ENCODE measurements at places on chromosomes 2 and 18.

DNA sequence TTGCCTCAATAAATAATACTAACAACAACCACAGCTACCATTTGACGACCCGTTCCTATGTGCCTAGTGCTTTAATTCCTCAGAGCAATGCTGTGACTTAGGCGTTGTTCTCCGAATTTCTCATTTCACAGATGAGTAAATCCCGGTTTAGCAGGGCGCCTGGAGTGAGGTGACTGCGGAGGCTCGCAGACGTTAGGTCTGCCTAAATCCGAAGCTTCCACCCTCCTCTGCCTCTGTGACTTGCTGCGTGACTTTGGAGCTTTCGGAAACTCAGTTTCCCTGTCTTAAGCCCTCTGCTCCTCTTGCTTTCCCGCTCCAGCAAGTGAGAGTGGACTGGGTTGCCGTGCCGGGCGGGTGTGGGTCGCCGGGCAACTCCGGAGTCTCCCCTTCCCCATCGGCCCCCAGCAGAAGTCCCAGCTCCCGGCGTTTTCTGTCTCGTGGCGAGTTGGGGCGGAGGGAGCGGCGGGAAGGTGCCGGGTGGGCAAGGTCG, 711 bp upstream of the ATOH8 start:
- DNase-seq: no peak

GRCh38 chr2:113212245-113213060, 38.7 kb downstream of the PSD4 start:
- no peak for DNase-seq

DNA sequence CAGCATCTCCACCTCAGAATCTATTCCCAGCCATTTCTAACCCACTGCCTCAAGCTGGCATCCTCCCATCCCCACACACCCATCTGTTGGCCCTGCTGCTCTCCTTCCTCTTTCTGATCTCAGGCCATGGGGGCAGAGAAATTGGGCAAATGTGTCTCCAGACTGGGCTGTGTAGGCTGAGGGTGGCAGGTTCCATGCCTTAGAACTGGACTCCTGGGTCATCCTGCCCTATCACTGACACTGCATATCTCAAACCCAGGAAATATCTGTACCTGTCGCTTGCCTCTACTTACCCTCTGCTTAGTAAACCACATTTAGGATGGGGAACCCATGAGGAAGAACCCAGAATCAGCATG, 1.8 kb downstream of the WNT10A start:
- DNase-seq: no peak

DNA sequence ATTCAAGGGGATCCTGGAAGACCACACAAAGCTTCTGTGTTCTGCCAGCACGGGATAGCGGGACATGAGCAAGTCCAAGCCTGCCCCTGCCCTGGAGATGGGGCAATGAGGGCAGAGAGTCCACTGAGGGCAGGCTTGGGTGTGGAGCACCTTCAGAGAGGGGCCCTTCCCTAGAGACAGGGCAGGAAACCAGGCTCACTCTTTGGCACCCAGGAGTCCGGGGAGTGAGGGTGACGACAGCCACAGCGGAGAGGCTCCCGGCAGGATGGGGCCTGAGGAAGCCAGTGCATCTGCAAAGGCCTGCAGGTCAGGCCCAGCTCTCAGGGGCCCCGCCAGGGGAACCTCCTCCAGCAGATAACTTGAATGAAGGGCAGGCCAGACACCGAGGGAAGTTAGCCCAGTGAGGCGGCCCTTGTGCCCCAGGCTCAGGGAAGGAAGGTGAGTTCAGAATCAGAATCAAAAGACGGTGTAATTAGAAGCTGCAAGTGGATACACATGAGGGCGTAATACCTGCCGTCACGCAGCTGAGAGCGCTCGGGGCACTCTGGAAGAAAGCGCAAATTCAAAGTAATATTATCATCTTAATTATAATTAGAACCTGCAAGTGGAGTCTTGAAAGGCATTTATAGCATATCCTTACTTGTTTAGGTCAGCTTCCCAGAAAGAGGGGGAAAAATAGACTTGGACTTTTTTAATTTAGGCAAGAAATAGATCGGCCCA, 142.6 kb upstream of the LGALSL start:
- DNase-seq: no peak

DNA sequence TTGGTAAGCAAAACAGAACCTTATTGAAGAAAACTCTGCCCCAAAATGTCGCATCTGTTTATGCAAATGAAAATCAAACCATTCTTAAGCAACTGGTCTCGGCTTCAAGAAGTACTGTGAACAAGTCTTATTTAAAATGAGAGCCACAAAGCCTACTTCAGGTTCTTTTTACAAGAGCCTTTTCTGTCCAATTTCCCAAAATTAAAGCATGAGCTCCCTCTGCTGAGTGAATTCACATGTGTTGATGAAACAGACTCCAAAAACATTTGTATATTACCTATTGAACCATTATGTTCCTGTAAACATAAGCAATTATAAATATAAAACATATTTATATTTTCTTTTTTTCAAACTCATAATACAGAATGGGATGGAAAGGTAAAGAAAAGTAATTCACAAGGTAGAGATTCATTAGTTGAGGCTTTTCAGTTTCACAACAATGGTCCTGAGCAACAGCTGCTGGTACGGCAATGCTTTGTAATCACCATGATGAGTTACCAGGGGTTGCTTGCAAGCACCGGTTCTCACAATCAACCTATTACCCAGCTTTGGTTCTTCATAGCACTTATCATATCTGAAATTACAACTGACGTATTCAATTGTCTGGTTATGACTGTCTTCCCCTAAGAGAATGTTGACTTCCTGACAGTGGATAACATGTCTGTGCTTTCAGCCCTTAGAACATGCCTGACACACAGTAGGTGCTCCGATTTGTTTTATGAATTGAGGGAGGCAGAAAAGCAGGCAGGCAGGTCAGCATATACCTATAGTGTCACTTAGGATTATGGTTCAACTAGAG, 108.4 kb upstream of the BZW1 start:
- no peak for DNase-seq

GRCh38 chr2:145957929-145958328, 1438.0 kb upstream of the ZEB2 start:
- DNase-seq: no peak

All from stimulated activated CD8-positive, alpha-beta memory T cell treated with anti-CD3 and anti-CD28 coated beads, Interleukin-7, amount 100 ng/mL, for 48 hours (primary cell).